ENCODE measurements at places on chromosomes 1 and 21.

- no peak for DNase-seq
These were observed 54.7 kb downstream of the FNBP1L start for GRCh38 chr1:93502571-93502970.

DNA sequence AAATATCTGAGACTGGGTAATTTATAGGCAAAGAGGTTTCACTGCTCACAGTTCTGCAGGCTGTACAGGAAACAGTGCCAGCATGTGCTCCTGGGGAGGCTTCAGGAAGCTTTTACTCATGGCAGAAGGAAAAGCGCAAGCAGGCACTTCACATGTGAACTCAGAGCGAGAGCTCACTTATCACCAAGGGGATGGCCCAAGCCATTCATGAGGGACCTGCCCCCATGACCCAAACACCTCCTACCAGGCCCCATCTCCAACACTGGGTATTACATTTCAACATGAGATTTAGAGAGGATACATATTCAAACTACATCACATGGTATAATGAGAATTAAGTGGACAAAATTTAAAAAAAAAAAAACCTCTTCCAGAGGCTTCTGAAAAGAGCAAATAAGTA lies 13.7 kb downstream of the WASF2 start:
- no peak for DNase-seq

GRCh38 chr1:192805832-192806323 lies 3.0 kb upstream of the RGS2 start:
- peak; percentile 46 for DNase-seq

DNA sequence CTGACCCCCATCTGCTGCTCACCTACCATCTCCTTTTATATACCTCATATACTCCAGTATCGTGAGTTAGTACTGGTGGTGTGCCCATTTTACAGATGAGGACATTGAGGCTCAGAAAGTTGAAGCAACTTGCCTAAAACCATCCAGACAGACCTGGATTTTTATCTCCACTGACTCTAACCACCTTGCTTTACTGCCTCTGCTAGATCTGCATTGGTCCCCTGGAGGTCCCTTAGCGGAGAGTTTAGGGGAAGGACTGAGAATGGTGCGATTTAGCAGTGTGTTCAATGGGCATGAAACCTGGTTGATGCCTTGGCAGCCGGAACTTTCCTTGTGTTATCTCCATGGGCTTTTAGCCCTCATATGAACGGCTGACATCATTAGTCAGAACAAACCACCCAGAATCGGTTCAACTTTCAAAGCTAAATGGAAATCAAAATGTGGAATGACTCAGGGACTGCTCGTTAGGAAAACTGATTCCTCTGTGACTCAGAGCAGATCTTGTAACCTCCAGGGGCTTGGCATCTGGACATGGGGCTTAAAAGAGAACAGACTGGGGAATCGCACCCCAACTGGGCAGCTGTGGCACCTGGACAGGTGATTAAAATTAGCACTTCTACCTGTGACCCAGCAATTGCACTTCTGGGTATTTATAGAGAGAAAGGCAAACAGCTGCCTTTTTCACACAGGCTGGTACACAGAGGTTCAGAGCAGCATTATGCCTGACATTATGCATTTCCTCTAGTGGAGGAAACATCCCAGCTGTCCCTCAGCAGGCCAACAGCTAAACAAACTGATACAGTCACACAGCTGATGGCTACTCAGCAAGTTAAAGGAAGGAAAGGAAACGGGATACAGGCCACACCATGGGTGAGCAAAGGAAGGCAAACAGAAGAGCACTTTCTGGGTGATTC lies 25.3 kb downstream of the TMEM51 start:
- DNase-seq, result no peak

- no peak for DNase-seq
These were observed 423.9 kb upstream of the USP24 start for GRCh38 chr1:55639051-55639450.

DNA sequence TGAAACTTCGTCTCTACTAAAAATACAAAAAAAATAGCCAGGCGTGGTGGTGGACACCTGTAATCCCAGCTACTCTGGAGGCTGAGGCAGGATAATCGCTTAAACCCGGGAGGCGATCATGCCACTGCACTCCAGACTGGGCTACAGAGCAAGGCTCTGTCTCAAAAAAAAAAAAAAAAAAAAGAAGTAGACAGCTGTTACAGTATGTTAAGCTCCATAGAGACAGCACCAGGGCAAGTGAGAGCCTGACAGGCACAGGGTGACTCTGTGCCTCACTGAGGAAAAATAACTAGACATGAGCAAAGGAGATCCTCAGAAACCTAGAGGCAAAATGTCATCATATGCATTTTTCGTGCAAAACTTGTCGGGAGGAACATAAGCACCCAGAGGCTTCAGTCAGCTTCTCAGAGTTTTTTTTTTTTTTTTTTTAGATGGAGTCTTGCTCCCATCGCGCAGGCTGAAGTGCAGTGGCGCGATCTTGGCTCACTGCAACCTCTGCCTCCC lies 9.0 kb upstream of the PRDX1 start:
- no peak for DNase-seq

DNA sequence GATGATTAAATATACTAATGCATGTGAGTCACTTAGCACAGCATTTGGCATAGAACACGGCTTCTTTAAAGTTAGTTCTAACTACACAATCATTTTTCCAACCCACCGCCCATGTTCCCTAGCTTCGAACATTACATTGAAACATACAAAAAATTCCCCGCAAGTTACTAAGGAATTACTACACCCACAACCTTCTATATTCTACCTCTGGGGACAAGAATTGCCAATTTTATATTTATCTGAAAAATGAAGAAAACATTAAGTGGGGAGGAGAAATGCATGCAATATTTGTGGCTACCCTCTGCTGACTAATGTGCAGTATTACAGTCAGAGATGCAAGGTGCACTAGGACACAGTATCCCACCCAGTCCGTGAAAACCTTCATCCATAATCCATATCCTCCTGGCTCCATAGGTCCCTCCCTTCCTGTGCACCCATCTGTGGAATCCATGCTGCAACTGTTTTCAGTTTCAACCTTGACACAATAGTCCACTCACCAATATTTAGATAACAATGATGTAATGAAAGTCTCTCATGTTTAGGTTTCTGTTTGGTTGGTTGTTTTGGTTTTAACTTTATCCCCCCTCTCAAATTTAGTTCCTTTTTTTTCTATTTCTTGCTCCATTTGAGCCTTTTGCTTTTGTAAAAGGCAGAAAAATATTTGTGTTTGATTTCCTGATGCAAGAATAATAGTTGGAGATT lies 31.6 kb downstream of the RGS5 start:
- DNase-seq, result peak; percentile 21

DNA sequence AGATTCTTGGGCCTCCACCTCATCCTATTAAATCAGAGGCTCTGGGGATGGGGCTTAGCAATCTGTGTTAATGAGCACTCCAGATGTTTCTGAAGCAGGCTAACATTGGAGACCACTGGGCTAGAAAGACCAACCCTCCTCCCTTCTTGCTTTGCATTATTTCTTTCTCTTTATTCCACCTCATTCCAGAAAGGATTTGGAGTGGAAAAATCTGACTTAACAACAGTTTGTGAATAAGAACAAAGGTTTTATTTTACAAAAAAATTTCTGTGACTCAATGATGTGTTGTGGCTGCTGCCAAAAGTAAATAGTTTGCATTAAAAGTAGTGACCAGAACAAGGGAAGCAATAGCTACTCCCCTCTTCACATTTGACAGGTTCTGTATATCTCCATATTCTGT lies 79.4 kb downstream of the TGFB2 start:
- no peak for DNase-seq

DNA sequence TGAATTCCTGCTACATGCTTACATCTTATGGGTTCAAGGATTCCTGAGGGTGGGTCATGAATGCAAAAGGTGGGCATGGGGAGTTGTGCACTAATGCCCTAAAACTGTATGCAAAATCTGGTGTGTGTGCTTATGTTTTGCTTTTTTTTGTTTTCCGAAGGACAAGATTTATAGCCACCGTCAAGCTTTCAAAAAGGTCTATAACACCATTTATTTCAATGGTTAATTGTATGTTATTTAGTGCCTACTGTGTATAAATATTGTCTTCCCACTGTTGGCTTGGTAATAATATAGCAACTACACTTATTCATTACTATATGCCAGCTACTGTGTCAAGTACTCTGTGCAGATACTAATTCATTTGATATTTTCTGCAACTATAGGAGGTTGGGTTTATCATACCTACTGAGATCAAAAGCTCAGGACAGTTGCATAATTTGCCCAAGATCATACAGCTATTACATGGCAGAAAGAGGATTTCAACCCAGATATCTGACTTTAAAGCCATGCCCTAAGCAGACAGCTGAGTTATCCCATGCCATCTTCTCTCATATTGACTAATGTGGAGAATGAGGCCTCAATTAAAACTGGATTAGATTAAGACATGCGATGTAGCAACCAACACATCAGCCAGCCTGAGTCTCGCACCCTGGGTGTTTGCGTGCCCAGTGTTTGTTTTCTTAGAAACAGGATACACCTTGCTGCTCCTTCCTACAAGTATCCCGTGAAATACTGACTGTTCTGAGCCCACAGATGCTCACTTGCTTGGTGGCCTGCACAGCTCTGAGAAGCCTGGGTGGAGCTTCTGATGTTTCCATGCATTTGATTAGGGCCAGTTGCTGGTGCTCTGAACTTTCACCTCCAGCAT lies 34.6 kb downstream of the GADD45A start:
- DNase-seq, result no peak

- DNase-seq, result no peak
These were observed 345.5 kb upstream of the LYPLAL1 start for GRCh38 chr1:218828125-218828650.

DNA sequence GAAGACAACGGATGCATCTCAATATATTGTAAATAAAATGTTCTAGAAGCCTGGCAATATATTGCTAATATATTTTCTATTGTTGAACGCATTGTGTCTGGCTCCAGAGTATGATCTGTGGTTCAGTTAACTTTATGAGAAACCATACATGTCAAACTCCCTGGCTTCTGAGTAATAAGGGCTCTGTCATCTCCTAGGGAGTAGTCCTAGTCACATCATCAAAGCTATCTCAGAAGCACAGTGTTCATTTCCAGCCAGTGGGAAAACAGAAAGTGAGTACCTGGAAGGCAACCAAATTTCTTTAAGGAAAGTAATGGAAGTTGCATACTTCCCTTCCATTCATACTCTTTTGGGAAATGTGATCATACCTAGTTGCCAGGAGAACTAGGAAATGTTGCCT lies 27.0 kb upstream of the ST6GALNAC5 start:
- no peak for DNase-seq

GRCh38 chr1:185427264-185427663 lies 110.2 kb upstream of the IVNS1ABP start:
- DNase-seq, result no peak

GRCh38 chr1:160779626-160780397 lies 16.2 kb upstream of the LY9 start:
- peak; percentile 70 for DNase-seq

DNA sequence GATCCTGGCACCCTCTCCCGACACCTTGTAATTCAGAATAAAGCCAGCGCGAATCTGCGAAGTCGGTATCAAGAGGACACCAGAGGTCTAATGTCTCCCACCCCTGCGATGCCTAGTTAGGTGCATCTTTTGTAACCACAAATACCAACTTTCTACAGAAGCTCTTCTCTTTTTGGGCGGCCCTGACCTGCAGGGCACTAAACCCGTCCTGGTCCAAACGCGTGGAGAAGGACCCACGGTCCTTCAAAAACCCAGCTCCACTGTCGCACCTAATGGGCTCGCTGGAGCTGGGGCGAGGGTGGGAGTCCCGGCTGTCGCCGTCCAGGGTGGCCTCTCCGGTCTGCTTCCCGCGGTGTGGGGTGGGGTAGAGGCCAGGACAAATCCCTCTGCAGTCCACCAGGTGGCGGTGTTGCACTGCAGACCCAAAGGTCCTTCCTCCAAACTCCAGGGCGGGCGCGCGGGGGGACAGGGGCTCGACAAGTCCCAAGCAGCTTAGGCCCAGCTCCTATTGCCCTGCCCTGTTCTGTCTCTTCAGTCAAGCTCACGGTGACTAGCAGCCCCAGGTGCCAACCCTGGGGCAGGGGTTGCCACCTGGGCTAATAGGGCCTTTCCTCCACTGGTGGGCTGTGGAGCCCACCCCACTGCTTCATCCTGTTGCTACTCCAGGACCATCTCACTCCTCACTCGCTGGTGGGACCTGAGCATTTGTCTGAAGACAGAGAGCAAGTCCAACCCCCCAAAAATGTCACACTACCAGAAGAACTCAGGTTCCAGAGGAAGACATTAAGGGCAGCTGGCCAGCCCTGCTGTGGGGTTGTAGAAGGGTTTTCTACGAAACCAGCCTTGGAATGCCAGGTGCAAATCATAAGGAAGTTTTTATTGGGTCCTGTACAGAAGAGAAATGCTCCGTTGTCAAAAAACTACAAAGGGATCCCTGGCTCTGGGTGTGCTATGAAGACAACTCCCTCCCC lies 2.8 kb downstream of the HES3 start:
- DNase-seq, result peak; percentile 90

- no peak for DNase-seq
These were observed 83.8 kb upstream of the TSPAN2 start for GRCh38 chr1:115173151-115173550.

GRCh38 chr1:219931033-219931432 lies 2.7 kb upstream of the SLC30A10 start:
- no peak for DNase-seq

DNA sequence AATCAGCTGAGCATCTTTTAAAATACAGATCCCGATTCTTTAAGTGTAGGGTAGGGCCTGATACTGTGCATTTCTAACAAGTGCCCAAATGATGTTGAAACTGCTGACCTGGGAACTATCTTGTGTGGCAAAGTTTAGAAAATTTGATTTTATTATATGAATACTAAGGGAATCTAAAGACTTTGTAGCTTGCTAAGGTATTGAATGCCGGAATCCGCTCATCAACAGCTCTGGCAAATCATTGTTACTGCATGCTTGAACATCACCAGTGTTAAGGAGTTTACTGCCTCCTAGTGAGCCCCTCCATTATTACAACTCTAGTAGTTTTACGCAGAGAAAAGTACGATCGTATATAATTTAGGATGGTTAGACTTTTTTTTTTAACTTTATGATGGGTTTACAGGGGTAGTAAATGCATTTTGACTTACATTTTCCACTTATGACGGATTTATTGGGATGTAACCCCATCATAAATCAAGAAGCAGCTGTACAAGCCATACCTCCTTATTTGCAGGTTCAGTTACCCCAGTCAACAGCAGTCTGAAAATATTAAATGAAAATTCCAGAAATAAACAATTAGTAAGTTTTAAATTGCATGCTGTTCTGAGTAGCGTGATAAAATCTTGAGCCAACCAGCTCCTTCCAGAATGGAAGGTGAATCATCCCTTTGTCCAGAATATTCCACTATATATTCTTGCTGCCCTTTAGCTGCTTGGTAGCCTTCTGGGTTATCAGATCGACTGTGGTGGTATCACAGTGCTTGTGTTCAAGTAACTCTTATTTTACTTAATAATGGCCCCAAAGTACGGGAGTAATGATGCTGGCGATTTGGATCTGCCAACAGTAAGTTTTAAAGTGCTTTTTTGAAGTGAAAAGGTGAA lies 892 bp downstream of the TYW3 start:
- peak; percentile 52 for DNase-seq

DNA sequence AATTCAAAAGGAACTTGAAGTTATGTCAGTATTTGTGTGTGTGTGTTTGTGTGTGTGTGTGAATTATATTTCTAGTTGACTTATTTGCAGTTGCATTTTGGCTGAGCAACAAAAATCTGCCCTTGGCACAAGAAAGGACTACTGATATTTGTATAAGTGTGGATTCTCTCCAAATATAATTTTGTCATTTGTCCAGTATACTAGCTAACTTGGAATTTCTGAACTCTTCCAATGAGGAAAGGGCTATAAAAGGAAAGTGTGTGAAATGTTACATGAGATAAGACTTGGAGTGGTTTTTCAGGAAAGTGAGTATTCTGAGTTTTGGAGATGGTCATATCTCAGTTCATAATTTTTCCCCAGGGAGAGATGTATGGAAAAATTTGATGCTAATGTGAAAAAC lies 1384.1 kb upstream of the B3GALT2 start:
- DNase-seq, result no peak

- no peak for DNase-seq
These were observed 862 bp upstream of the DIPK1A start for GRCh38 chr1:92961896-92962752.
